ENCODE measurements at places on chromosomes 1 and 21.

GRCh38 chr1:147185432-147185831 is 13.2 kb upstream of the PRKAB2 start:
- DNase-seq = no peak

- DNase-seq = no peak
Measured at GRCh38 chr1:241615043-241615974, 24.9 kb downstream of the CHML start.

DNA sequence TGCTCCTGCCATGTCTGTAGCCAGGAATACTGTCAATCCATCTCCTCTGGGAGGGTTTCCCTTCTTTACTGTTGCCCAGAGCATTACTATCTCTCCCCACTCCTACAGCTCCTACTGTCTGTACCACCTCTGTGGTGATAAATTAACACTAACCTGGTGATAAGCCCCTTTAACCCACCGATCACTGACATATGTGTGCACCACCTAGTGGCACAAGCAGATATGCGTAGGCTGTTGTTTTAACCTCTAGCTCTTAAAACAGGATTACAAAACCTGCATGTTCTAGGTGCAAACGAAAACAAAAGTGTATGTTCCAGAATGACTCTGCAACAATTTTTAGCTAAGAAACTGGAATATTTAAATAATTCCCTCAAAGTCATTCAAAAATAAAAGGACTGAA is 93.9 kb upstream of the BEND5 start:
- no peak for DNase-seq

DNA sequence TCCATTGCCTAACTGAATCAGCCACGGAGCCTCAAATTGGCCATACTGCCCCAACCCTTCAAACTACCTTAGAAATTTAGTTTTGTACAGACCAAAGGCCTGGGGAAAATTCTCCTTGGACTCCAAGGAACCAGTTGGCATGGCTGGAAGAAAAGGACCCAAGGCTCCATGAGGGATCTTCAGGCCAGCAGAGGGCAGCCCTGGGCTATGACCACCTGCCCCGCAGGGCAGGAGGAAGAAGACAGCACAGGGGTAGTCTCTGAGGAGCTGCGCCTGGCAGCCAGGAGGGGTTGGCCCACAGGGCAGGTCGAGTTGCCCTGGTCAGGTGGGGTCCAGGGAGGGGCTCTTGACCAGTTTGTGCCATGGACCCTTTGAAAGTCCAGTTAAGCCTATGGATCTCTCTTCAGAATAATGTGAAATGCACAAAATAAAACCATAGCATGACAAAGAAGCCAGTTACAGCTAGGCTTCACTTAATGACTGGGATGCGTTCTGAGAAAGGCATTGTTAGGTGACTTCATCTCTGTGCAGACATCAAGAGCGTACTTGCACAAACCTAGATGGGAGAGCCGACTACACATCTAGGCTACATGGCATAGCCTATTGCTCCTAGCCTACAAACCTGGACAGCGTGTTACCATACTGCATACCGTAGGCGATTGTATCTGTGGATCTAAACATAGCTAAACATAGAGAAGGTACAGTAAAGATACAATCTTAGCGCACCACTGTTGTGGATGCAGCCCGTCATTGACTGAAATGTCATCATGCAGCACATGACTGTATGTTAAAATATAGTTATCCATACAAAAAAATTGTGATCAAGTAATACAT is 26.1 kb downstream of the CACNA1S start:
- no peak for DNase-seq

DNA sequence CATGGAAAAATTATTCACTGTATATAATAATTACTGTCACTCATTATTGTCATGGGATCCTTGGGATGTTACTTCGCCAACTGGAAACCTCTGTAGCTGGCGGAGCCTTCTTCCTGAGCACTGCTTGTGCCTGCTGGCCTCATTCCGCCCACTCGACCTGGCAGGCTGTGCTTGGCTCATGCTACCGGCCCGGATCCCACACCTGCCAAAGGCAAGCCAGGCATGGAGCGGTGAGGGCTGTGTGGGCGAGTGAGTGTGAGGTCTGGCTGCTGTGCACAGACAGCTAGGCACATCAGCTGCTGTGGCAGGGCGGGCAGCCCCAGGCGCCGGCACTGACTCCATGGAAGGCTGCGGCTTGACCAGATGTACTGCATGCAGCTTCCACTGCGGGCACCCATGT is 78.4 kb downstream of the DISP1 start:
- no peak for DNase-seq

- no peak for DNase-seq
Measured at GRCh38 chr1:243708210-243708609, 141.8 kb downstream of the AKT3 start.

DNA sequence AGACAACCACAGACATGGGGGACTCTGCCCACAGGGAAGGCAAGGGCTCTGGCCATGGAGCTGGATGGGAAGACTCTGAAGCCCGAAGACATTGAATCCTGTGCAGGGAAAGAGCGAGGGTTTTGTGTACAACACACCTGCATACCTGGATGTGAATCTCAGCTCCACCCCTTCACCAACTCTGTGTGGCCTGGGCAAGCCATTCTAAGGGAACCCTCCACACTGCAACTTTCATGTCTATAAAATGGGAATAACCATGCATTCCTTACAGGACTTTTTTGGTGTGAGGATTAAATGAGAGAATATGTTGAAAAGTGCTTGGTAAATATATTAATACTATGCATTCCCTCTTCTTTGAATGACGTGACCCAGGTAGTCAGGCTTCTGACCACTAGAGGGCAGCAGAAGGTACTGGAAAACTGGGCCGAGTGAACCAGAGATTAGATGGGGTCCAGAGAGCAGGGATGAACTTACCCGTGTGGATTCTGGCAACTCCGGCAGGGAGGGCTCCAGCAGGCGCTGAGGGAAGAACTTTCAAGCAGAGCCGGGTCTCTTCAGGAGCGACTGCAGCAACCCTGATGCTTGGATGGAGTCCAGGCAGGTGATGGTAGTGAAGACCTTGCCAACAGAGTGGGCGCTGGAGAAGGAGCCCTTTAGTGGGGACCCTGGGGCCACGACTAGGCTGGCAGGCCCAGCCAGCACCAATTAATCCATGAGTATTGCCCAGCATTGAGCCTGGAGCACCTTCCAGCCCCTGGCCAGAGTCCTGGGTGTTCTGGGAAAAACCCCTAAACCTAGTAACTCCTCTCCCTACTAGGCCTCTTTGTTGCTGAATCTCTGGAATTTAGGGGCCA is 834 bp upstream of the ELF3 start:
- peak; percentile 13 for DNase-seq

DNA sequence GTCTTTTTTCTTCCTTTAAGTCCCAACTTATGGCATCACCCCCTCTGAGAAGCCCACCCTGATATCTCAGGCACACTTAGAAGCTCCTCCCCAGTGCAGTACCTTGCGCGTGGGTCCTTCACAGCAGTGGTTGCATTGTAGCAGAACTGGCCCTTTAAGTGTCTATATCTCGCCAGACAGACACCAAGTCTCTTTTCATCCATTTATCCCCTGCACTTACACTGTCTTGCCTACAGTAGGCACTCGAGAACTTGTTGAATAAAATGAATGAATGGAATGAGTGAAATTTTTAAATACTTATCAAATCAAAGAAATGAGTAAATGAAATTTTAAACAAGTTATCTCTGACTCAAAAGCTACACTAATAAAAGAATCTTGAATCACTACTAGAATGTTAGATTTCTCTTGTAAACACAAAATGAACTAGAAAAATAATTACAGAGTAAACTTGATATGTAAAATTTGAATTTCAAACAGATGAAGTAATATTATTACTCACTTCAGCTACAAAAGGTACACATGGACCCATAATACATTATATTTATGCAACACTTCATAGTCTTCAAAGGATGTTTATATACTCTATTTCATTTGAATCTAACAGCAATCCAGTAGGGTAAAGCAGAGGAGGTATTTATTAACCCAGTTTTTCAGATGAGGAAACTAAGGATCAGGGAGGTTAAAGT is 54.7 kb upstream of the MAN1A2 start:
- no peak for DNase-seq

GRCh38 chr1:167148421-167148820 is 54.5 kb downstream of the STYXL2 start:
- DNase-seq = no peak

DNA sequence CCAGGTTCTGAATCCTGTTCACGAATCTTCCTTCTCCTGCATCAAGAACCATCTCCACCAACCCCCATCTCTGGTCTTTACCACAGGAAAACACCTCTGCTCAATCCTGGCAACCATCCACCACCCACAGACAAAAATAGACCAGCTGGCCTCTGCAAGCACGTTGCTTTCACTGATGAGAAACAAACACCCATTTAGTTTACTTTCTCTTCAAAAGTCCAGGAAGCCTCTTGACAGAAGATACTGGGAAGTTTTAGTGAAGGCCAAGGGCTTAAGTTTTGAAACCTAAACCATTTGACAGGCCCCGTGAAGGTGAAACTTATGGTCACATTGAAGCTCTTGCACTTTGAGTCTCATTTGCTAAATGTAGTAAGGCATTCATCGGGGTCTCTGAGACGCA is 122.6 kb upstream of the PPP2R5A start:
- DNase-seq = no peak

- DNase-seq = no peak
Measured at GRCh38 chr1:183029591-183030000, 6.4 kb downstream of the LAMC1 start.

GRCh38 chr1:110829955-110830553 is 42.9 kb upstream of the CD53 start:
- no peak for DNase-seq

GRCh38 chr21:27596196-27596595 is 629.3 kb upstream of the ADAMTS5 start:
- DNase-seq = no peak

GRCh38 chr1:18950401-18951026 is 6.0 kb downstream of the IFFO2 start:
- no peak for DNase-seq

DNA sequence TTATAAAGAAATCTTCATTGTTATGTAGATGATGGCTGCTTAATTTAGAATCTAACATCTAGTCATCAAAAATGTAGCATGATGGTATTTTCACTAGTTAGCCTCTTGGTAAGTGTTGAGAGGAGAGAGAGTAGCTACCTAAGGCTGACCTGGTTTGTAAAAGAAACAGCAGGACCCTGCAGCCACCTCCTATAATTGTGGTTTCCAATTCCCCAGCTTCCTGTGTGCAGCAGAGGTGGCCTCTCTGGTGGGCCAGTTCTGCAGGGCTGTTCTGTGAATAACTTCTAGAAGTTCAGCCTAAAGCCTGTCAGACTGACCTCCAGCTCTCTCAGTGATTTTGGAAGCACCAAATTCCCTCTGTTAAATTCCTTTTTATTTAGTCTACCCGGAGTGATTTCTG is 246.4 kb upstream of the LRRC7 start:
- DNase-seq = no peak

GRCh38 chr1:185694081-185694480 is 40.1 kb upstream of the HMCN1 start:
- DNase-seq = no peak

- DNase-seq = no peak
Measured at GRCh38 chr1:25927521-25928265, 21.5 kb upstream of the STMN1 start.

- DNase-seq = no peak
Measured at GRCh38 chr21:45865106-45865835, 116.3 kb upstream of the COL6A1 start.

GRCh38 chr1:51708911-51709760 is 92.2 kb downstream of the OSBPL9 start:
- no peak for DNase-seq

DNA sequence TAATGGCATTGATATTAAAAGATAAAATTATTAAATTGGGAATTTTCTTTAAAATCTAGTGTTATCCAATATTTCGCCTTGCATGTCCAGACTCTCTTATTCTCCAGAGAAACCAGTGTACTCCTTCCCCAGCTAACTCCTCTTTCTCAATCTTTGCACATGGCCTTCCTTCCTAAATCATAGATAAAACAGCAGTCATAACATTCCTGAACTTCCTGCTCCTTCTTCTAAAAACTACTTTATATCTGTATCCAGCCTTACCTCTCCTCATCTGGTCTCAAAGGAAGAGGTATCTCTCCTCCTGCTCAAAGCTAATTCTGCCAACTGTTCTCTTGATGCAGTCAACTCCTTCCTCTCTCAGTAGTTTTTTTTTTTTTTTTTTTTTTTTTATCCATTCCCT is 39.5 kb upstream of the NEK7 start:
- no peak for DNase-seq

DNA sequence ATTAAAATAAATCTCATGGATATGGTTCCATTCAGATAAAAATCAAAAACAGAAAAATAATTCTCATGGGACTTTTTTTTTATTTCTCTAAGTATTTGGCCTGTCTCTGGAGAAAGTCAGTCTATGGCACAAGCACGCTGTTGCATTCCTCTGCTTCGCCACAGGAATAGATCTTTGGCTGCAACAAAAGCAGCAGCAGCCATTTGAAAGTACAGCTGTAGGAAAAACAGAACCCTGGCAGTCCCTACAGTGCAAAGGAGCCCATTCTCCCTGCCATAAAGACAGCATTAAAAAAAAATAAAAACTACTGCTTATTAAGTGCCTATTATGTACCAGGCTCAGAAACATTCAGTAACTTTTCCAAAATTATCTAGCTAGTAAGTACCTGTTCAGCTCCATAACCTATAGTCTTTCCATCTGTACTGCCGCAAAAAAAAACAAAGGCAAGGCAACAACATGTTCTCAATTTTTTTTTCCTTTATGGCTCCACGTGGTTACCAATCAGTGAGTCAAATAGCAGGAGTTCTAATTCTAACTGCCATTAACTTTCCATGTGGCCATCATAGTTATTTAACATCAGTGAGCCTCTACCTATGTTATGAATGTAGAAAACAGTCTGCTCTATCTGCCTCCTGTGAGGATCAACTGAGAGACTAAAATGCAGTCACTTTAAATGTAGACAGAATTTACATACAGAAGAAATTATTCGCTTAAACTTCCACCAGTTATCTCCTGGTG is 22.7 kb downstream of the SLC35D1 start:
- DNase-seq = no peak

- DNase-seq = no peak
Measured at GRCh38 chr1:194161591-194161990, 975.2 kb upstream of the B3GALT2 start.

DNA sequence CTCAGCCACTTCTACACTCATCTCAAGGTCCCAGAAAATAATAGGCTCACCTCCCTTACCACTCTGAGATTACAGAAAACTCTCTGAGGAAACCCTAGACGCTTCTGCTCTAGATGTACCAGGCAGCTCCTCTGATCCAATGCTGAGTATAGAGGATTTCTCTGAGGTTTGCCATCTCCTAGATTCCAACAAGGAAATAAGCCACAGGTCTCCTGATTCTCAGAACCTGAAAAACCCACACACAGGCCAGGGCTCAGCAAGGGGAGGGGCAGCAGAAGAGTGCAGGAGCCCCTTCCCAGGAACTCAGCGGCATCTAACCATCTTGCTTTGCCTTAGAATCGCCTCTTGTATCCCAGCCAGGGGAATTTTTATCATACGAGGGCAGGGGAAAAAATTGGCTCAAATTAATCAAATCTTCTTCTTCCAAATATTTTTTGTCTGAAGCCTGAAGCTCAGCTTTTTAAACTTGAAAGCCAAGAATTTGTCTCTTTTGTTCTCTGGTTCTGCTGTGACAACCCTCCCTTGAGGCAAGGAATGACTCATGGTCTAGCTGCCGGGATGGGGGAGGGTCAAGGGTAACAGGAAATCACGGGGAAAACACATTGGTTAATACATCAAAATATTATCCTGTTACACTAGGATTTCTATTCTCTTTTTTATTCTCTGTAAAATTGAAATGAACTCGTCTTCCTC is 30.8 kb downstream of the GORAB start:
- DNase-seq = no peak
